ENCODE measurements at places on chromosomes 16 and 17. TPM values are rescaled to one million over a fixed set of nuclear protein-coding genes. Genes with fewer than 3 reads are reported as not detected.

GRCh38 chr16:27803775-27804549 is 254.0 kb downstream of the KATNIP start:
- DNase-seq: no peak

- no peak for DNase-seq
These were observed 21.1 kb upstream of the SPPL2C start for GRCh38 chr17:45823598-45823997.

- DNase-seq: peak; percentile 85
These were observed 217.6 kb upstream of the KCNJ16 start for GRCh38 chr17:69857412-69857835.

GRCh38 chr16:11691235-11691634 is 23.0 kb downstream of the SNN start:
- DNase-seq: no peak

The MYH13 gene
- total RNA-seq: not detected

DNA sequence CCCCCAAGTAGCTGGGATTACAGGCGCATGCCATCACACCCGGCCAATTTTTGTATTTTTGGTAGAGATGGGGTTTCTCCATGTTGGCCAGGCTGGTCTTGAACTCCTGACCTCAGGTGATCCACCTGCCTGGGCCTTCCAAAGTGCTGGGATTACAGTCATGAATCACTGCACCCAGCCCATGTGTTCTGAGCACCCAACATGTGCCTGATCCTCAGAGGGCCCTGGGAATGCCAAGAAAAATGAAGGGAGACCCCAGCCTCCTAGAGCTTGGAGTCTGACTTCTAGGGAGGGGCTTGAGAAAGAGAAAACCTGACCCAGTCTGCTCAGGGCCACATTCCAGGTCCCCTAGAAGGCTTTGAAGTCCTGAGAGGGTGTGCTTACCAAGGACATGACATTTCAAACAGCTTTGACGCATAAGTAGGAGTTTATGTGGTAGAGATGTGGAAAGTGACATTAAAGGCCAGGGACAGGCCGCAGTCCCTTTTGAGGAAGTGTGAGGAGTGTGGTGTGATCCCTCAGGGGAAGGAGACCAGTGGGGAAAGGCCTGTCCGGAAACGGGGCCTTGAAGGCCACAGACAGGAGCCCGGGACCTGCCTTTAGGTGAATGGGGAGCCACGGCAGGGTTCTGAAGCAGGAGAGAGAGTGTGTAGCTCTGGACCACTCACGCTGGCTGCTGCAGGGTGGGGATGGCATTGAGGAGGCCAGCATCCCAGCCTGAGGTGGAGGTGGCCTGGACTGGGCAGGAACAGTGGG is 1.1 kb upstream of the CCL22 start:
- no peak for DNase-seq

DNA sequence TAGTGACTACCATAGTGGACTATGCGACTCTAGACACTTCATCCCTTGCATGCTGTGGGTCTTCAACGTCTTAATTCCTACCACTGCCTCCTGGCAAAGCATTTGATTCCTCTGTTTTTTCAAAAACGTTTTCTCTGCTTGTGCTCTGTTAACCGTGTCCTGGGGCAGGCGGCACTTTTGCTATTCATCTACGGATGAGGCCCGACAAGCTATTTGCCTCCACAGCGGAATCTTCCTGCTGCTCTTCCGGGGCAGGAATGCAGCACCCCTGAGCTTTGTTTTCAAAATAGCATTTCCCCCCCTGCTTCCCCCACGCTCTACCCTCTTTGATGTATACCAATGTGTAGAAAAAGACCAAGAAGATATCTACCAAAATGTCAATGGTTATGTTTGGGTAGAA is 39.8 kb upstream of the METTL16 start:
- DNase-seq: no peak

The OR1A1 gene
- not detected for total RNA-seq

GRCh38 chr16:424033-424622 is 1.3 kb upstream of the RAB11FIP3 start:
- peak; percentile 98 for DNase-seq

- no peak for DNase-seq
These were observed 4.2 kb upstream of the ARL2BP start for GRCh38 chr16:57240851-57241250.

- no peak for DNase-seq
These were observed 25.5 kb downstream of the MYO18A start for GRCh38 chr17:29154516-29155226.

The TNFSF13 gene
- total RNA-seq: 0.43 TPM

The CES3 gene
- not detected for total RNA-seq

DNA sequence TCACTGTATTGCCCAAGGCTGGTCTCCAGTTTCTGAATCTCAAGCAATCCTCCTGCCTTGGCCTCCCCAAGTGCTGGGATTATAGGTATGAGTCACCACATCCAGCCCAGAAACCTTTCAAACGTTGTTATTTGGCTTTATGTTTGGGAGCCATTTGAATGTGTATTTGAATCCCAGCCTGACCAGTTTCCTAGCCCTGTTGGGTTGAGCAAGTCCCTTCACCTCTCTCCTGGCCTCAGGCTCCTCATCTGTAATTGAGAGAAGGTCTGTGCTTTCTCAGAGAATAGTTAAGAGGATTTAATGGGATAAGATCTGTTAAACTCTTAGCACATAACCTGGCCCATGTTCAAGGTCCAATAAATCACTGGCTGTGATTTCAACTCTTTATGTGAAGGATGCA is 385.8 kb upstream of the RBFOX1 start:
- DNase-seq: no peak

DNA sequence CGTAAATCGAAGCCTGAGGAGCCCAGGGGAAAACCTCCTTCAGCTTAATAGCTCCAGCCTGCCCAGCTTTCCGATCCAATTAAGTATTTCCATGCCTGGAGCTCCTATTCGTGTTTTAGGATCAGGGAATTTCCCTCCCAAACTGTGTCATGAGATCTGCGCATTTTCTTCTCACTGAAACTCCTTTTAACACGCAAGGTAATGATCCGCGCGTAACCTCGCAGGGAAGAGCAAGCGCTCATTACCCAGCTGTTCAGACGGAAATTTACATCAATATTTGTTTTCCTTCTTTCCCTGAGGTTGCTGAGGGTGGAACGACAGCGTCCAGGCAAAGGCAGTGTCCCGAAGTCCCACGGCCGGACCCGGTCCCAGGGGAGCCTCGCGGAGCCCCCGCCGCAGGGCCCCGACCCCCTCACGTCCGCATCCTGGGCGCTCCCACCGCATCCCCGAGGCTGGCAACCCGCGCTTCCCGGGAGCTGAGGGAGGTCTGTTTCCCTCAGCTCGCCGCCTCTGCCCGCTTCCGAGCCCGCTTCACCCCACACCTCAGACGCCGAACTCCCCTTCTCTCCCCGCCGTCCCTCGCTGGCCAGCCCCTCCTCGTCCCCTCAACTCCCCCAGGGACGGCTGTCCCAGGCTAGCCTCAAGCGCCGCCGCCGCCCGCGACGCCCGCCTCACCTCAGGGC is 415 bp downstream of the ABCA5 start:
- DNase-seq: peak; percentile 36

- DNase-seq: no peak
These were observed 435.1 kb upstream of the GOT2 start for GRCh38 chr16:59169168-59169567.

DNA sequence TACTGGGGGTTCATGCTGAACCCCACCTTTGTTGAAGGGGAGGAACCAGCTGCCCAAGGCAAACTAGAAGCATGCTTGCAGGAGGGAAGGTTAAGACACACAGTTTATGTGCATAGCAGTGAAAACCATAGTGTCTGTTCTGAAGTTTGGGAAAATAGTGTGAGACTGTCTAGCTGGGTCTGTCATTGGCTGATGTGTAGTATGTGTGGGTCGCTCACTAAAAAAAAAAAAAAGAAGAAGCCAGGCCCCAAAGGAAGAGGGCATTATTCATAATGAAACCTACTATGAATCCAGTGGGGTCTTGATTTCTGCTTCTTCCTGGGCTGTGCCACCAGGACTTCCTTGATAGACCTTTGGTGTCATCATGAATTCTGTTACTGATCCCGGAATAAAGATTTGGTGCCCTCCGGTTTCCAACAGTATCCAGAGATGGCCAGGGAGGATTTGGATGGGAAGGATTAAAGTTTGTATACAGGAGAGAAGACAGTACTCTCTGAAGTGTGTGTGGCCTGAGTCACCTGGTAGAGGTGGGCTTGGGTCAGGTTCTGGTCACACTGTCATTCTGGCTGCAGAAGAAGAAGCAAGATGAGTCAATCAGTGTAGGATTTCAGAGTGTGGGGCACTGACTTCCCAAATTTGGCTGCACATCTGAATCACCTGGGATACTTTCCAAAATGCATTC is 220.3 kb downstream of the PRKCA start:
- DNase-seq: no peak

- DNase-seq: no peak
These were observed 154.9 kb downstream of the SDK2 start for GRCh38 chr17:73489333-73489732.

- no peak for DNase-seq
These were observed 392.7 kb downstream of the CPPED1 start for GRCh38 chr16:12410837-12411490.

The ALOX12 gene
- total RNA-seq: under 0.01 TPM

GRCh38 chr16:25625620-25626019 is 66.1 kb upstream of the HS3ST4 start:
- DNase-seq: no peak

Data from fibroblast of villous mesenchyme (primary cell).